Activated CD8-positive, alpha-beta memory T cell treated with anti-CD3 and anti-CD28 coated beads, Interleukin-2, amount 50 U/mL, for 48 hours (primary cell): ENCODE measurements at places on chromosomes 12 and 14.
A peak's percentile ranks its signal among the peaks of the same experiment; 100 is the strongest.

- no peak for DNase-seq
Measured at GRCh38 chr14:69657950-69658355, 46.6 kb downstream of the SUSD6 start.

GRCh38 chr14:103188810-103189480, 65.7 kb downstream of the TNFAIP2 start:
- peak; percentile 60 for DNase-seq

DNA sequence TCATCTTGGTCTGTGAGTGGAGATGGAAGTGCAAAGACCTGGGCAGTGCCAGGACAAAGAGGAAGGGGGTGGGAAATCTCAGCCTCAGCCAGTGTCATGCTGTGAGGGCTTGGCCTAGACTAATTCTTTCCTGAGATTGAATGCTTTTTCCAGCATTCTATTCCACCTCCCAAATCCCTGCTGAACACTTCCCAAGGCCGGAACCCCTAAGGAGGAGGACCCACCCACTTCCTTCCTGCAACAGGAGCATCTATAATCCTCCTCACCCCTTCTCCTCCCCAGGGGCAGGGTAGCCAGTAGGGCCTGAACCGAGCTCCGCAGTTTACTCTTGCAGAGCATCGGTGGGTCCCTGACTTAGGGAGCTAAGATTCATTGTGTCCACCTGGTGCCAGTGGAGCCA, 3.2 kb downstream of the PLEKHD1 start:
- DNase-seq, result no peak

GRCh38 chr14:21405097-21405496, 21.3 kb upstream of the SUPT16H start:
- no peak for DNase-seq

DNA sequence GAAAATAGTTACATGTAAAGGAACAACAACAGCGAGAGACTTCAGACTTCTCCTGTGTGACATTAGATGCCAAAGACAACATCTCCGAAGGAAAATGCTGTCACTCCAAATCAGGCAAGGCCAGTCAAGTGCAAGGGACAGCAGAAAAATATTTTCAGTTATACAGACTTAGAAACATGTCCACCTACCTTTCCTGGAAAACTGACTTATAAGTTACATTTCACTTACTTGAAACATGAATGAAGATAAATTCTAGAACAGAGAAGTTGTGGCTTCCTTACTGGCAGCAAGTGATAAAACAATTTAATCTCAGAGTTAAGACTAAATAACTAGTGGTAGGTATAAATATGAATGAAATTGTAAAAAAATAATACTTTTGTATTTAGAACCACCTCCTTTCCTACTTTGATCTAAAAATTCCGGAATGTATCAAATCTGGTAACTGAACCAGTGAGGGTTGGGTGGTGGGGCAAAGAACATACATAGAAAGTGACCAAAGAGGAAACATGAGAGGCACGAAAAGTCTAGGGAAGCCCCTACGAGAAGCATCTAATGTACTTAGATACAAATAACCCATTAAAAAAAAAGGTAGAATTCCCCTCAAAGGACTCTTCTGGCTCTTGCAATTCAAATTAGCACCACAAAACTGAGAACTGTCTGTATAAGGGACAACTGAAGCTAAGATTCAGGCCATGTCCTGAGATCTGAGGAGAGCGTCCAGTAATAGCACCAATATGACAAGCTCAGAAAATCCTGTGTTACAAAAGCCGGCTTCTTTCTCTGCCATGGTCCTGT, 21.2 kb downstream of the MTHFD1 start:
- no peak for DNase-seq

DNA sequence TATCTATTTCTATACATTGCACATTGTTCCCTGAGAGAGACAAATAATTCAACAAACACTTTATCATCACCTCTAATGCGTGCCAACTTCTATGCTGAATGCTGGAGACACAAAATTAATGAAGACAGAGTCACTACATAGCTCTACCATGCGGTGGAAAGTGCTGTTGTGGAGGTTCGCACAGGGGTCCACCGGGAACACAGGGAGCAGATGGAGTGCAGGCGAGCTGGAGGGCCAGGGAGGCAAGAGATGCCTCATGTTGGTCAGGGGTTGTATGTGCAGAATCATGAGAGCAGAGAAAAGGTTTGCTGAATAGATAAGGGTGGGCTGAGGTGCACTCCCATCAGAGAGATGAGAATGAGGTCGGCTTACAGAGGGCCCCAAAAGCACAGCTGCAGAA, 25.2 kb downstream of the FAM234B start:
- DNase-seq, result no peak
